GM12892 (cell line): ENCODE measurements at places on chromosomes 1 and 21.

DNA sequence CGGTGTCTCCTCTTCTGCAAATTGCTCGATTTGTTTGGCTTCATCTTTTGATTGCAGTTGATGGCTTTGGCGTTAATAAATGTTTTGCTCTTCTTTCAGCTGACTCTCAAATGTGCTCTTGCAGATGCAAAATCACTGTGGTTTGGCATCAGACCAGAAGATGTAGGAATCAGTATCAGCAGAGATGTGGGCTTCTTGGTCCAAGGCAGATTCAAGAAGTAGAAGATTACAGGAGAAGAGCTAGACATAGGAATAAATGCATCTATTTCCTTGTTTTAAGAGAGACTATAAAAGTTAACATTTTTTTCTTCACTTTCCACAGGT, 59.8 kb upstream of the BACH1 start:
- no peak for DNase-seq

DNA sequence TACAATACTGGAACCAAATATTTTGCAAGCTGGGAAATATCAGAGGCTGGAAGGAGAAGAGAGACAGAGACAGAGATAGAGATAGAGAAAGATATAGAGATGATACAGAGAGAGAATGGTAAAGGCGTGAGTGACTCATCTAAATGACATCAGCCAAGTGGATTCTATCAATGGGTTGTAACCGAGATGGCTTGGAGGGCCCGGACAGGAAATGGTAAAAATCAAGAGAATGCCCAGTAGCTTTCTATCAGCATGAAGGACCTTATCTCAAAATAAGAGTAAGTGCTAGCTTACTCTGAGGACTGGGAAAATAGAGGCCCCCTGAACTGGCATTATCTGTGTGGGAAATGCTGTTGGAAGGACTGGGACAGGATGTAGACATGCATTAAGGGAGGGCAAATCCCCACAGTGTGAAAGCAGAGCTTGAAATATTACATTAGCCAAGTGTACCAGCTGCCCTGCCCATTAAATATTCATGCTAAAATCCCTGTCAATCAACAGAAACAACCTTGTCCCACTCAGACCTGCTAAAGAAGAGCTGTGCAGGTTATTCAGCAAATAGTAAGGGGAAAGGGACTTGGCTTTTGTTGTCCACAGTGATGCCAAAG, 76.6 kb upstream of the ZNF644 start:
- DNase-seq: no peak

DNA sequence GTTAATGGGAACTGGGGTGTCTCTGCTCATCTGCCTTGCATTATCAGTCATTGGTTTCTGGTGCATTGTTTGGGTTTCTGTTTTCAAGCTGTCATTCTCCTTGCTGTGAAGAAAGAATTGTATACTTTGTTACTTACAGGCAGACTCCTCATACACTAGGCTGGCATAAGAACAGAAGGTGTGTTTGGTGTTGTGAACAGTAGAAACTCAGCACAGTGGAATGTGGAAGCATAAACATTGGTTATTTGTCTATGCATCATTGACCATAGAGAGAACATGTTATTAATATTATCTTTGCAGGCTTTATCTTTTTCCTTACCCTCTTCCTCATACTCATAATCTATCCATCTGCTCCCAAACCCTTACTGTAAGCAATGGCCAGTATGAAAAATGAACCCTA, 18.2 kb downstream of the C1orf87 start:
- DNase-seq: no peak

DNA sequence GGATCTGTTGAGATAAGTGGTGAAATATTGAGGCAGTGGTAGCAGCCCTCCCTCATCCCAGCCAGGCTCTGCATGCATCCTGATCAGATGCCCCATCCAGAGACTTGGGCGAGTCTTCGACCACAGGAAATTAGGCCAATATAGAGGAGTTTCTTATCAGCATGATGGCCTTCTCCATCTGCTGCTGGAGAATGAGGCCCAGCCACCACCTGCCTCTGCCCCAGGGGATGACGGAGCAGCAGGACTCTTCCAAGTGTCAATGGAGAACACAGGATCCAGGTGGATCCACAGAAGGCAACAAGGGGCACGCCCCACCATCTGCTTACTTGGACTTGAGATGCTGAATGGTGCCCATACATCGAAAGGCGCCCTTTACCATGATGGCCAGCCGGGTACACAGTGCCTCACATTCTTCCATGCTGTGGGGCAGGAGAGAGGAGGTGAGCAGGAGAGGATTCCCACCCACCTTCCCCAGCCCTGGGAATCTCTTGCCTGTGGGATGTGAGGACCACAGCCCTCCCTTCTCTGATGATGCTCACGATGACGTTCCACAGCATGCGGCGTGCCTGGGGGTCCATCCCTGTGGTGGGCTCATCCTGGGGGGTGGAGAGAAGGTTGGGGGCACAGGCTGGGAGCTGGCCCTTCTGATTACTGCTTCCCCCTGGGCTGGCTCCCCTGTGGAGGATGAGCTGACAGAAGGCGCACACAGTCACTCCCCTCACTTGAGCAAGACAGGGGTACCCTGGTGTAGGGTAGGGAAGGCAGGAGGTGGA, 91.5 kb upstream of the GCLM start:
- no peak for DNase-seq

GRCh38 chr1:4836574-4836973, 182.2 kb downstream of the AJAP1 start:
- no peak for DNase-seq

DNA sequence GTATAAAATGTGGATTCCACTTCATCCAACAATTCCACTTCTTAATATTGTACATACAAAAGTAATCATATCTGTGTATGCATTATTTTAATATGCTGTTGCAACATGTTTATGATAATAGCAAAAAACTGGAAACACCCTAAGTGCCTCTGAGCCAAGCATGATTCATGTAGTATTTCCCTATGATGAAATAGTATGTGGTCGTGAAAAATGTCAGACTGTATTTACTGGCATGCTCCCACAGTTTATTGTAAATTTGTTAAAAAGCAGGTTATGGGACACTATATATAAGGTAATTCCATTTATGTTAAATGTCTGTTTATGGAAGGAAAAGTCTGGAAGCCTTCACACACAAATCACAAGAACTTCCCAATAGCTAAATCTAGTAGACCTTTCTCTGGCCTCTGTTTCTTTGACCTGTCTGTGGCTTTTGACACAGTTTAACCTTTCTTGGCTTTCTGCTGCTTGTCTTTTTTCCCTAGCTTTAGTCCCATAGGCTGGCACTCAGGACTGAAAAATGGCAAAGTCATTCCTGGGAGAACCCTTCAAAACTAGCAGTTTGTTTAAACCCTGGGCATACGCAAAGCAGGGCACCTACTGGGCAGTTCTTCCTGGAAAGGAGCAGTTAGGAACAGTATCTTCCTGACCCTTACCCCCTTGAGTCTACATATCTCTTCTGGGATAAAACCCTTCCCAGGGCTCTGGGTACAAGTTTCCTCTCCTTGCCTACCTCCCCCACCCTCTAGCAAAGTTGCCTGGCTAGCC, 65.4 kb upstream of the ARTN start:
- DNase-seq: no peak

DNA sequence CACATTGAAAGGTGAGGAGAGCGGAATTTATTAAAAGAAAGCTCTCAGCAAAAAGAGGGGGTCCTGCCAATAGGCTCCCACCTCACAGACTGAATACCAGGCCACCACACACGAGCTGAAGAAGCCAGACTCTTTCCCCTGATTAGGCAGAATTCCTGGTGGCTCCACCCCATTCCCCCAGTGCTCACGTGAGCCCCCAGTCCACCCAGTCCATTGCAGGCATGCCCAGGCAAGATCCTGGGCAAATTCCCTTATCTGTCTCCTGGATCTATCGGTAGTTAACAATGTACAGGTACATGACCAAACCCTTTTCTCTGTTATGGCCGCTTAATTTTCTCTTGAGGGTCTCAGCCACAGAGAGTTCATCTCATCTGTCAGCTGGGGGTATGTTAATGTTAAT, 54.6 kb upstream of the BTG3 start:
- no peak for DNase-seq

DNA sequence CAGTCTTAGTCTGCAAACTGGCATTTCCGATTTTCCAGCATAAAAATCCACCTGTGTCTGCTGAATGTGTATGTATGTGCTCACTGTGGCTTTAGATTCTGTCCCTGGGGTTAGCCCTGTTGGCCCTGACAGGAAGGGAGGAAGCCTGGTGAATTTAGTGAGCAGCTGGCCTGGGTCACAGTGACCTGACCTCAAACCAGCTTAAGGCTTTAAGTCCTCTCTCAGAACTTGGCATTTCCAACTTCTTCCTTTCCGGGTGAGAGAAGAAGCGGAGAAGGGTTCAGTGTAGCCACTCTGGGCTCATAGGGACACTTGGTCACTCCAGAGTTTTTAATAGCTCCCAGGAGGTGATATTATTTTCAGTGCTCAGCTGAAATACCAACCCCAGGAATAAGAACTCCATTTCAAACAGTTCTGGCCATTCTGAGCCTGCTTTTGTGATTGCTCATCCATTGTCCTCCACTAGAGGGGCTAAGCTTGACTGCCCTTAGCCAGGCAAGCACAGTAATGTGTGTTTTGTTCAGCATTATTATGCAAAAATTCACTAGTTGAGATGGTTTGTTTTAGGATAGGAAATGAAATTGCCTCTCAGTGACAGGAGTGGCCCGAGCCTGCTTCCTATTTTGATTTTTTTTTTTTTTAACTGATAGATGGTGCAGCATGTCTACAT, 2.5 kb upstream of the OLFML3 start:
- no peak for DNase-seq

DNA sequence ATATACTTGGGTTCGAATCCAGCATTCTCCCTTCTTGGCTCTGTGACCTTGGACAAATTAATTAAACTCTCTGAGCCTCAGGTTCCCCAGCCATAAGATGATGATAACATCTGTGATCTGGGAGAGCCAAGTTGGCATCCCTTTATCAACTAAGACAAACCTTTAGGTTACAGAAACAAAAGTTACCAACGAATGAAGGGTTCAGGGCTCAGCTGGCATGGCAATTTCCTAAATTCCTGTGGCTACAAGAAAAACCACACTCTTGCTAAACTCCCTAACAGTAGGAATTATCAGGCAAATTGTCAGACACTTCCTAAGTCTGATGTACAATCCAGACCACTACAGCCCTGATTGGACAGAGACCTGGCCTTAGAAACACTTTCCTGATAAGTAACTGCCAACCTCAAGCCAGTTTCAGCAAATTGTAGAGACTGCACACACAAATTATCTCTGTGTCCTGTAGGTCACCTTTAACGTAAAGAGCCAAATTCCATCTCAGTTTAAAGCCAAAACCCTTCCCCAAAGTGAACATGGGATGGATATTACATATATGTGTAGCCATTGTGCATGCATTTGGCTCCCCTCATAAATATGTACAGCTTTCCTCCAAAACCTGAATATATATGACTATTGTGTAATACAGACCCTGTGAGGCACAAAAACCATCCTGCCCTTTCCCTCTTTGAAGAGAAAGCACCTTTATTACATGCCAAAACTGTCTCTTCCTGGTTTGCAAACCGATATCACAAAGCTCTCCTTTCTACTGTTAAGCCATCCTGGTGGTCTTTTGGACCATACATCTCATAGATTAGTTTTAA, 39.5 kb upstream of the EDARADD start:
- DNase-seq: no peak

DNA sequence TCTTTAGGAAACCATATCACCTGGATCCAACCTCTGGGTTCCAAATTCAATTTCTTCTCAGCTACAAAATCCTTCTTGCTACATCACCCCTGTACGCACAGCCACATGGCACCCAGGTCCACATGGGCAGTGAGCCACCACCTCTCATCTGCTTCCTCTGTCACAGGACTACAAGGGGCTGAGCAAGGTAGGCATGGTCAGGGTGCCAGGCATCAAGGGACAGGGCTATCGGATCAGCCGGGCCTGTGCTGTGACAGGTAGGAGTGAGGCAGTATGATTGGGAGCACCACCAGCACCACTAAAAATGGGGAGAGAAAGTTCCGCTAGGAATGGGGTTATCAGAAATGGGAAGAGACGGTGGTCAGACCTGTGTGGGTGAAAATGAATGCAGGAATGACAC, 29.4 kb downstream of the S100A6 start:
- no peak for DNase-seq

DNA sequence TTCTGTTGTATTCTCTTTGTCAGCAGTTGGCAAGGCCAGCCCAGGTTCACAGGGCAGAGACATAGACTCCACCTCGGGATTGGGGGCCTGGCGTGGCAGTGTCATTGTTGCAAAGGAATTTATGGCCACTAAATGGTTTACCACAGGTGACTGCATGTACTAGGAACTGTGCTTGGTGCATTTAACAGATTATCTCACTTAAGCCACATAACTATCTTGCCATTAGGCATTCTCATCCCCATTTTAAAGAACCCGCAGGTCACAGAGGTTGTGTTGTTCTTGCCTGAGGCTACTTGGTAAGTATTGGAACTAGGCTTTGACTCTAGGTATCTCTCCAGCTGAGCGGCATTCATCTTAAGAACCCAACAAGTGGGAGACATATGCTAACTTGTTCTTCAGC, 9.7 kb downstream of the TLCD4 start:
- no peak for DNase-seq

DNA sequence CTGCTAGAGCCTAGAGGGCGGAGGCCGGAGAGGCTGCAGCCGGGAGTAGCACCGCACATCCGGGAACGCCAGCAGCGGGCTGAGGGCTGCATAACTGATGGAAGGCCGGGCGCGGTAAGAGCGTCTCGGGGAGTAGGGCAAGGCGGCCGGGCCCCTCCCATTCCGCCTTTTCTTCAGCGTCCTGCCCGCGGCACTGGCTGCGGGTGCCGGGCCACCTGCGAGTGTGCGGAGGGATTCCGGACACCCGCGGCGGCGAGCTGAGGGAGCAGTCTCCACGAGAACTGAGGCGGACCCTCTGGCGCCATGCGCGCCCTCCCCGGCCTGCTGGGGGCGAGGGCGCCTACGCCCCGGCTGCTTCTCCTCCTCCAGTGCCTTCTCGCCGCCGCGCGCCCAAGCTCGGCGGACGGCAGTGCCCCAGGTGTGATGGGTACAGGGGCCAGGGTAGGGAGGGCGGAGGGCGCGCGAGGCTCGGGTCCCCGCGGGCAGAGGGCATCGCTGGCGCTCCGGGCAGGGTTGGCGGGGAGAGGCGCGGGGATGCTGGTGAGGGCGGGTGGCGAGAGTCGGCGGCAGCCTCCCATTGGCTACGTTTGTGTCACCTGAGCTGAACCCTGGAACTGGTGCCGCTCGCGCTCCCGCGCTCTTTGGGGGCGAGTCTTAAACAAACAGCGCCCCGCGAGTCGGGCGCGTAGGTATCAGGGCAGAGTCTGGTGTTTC, 334.4 kb downstream of the SRGAP2C start:
- DNase-seq: no peak

DNA sequence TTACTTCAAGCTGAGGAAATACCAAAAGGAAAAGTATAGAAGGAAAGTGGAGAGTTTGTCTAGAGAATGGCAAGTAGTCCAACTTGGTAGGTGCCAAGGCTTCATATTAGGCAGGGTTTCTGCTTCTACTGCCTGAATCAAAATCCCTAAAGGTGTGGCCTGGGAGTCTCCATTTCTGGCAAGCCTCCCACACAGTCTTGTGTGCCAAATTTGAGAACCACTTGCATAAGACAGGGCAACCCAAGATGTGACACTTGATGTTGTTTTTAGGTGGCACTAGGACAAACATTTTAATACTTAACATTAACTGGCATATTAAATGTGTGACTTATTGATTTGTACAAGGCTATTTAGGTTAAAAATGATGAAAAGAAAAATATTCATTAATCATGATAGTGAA, 60.1 kb downstream of the ATG4C start:
- no peak for DNase-seq

GRCh38 chr1:40059960-40060750, 19.6 kb downstream of the CAP1 start:
- no peak for DNase-seq
